ENCODE measurements at places on chromosomes 2 and 18. TPM values are rescaled to one million over a fixed set of nuclear protein-coding genes. Genes with fewer than 3 reads are reported as not detected.

DNA sequence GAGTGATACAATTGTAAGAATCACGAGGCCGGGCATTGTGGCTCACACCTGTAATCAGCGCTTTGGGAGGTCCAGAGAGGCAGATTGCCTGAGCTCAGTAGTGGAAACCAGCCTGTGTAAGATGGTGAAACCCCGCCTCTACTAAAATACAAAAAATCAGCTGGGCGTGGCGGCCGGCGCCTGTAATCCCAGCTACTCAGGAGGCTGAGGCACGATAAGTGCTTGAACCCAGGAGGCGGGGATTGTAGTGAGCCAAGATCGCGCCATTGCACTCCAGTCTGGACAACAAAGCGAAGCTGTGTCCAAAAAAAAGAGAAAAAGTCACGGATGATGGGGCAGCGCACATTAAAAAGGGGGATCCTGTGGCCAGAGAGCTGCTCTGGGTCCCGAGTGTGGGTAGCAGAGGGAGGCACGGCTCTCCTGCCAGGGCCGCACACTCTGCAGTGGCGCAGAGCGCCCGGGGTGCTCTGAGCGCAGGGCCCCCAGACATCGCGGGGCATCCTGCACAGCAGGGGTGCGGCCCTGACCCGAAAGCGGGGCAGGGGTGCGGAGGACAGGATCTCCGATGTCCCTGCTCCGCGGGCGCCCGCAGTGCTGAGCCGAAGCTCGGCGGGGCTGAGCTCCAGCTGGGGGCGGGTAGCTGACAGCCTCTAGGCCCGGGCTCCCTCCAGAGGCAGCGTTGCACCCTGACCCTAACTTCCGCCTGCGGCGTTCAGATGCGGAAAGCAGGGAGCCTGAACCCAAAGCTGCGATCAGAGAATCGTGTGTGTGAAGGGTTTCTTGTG, 30.4 kb upstream of the RAB6D start:
- DNase-seq = no peak

DNA sequence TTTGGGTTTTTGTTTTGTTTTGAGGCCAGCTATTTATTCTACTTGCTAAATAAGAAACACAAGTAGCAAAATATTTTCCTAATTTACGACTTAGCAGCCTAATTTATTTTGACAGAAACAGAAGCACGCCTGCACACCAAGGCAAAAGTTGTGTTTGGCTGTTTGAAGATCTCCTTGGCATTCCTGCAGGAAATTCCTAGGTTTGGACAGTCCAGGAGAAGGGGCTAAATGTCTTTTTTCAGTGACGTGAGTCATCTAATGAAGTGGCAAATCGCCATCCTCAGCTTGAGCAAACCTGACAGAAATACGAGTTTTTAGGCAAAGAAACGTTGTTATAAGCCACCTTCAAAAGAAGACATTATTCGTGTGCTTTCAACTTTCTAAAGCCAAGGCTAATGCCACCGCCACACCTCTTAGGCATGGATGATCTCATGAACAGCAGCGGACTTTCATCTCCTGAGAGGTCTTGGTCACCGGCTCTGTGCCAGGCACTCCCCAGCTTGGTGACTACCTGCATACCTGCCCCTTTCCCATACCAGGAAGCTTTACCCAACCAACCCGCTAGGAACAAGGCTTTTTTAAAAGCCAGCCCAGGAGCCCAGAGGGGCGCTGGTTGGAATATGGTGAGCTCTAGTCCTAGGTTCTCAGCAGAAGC, 30.9 kb downstream of the STK39 start:
- no peak for DNase-seq

GRCh38 chr2:1209761-1210160, 203.5 kb upstream of the TPO start:
- no peak for DNase-seq

- DNase-seq = no peak
These were observed 26.7 kb downstream of the UPP2 start for GRCh38 chr2:158128168-158128973.

GRCh38 chr2:153222231-153223165, 256.1 kb downstream of the RPRM start:
- DNase-seq = no peak

DNA sequence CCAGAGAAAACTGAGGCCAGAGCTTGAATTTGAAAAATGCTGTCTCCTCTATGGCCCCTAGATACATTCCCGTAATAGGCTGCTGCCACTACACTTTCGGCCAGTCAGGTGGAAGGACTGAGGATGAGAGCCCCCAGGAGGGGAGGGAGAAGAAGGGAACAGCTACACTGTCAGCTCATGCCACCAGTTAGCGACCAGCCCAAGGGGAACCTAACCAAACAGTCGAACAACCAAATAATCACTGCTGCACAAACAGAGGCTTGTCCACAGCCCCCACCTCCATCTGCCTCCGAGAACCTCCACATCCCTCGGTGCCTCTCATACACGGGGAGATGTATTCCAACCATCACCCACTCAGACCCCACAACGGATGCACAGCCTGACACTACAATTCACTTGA, 7.3 kb downstream of the ZNF516 start:
- DNase-seq = no peak

DNA sequence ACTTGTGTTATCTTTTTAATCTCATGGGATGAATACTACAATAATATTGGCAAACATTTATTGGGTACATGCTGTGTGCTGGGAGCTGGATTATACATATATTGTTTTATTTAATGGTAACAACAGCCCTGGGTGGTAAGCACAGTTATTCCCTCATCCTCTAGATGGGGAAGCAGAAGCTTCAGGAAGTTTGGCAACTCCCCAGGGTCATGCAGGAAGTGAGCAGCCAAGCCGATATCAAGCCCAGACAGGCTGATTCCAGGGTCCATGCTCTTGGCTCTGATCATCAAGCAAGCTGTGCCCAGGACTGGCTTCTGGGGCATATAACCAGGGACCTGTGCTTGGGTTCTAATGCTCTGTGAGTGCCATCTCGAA, 155.8 kb downstream of the ZNF516 start:
- no peak for DNase-seq

DNA sequence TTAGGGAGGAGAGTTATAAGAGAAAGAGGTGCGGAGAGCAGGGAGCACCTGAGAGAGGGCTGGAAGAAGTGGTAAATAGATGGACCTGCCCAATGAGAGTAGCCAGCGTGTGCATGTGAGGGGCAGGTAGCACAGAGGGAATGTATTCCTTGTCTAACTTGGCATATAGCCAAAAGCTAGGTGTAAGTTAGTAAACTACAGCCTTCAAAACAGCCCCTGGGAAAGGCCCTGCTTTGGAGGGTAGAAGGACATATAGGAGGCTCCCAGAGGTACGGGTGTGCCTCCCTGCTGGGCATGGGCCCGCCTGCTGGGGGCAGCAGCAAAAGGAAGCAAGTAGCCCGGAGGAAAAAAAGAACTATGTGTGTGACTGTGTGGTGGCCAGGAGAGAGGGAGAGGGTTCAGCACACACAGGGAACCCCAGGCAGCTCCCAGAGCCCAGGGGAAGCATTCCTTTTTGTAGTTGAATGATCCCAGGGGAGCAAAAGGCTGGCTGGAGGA, 48.0 kb downstream of the TCF7L1 start:
- DNase-seq = no peak

- DNase-seq = no peak
These were observed 124.1 kb downstream of the MMADHC start for GRCh38 chr2:149463328-149464002.

GRCh38 chr2:169761970-169762292, 28.3 kb downstream of the KLHL23 start:
- no peak for DNase-seq

- no peak for DNase-seq
These were observed 121.7 kb upstream of the GLI2 start for GRCh38 chr2:120613742-120614571.

GRCh38 chr2:113698892-113699447, 57.5 kb downstream of the SLC35F5 start:
- DNase-seq = no peak

DNA sequence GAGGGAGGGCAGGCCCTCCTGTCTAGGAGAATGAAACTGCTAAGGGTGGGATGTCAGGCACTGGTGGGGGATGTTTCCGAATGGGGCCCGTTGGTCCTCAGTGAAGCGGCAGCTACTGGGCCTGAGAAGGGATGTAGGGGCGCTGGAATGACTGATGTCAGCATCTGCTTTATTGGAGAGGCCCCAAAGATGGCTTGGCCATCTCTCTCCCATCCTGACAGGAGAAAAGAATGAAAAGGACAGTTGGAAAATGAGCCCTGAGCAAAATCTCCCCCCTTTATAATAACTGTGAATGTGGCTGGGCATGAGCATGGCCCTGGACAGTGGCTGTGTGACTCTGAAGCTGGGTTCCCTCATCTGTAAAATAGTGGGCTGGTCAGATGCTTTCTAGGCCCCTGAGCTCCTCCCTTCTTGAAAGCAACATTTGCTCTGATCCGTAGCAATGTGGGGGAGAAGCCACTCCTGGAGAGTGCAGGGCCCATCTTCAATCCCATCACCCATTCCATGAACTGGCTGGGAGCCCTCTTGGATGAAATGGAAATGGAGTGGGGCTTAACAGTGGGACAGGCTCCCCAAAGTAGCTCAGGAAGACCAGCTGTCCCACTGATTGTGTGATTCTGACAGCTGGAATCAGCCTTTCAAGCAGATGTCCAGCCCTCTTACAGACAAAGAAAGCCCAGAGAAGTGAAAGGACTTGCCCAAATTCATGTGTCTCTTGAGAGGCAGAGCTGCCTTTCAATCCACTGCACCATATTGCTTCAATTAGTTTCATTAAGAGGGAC, 232.7 kb upstream of the SMAD2 start:
- DNase-seq = no peak

DNA sequence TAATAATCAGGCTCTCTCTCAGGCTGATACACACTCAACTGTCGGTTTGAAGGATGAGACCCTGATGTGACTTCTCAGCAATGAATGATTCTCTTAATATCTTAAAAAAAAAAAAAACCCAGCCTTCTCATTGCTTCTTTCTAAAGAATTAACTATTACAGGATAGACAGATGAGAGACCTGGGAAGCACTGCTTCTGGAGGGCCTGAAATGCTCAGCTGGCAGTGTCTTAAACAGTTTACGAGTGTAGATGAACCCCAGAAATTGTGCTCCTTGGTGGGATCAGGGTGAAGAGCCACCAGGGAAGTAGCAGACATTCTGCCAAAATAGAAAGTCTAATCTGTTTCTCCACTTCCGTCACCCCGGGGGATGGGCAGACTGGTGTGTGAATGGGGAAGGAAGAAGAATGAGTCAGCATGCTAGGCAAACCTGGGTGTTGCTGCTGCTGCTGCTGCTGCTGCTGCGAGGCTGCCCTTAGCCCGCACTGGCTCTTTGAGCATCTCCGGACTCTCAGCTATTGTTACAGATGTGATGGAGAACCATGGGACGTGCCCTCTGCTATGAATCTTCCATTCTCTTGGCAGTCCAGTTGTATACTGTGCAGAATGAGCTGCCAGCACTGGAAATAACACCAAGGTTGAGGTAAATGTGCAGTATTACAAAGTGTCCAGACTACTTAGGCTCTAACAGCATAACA, 158.4 kb downstream of the SETBP1 start:
- DNase-seq = peak; percentile 87

DNA sequence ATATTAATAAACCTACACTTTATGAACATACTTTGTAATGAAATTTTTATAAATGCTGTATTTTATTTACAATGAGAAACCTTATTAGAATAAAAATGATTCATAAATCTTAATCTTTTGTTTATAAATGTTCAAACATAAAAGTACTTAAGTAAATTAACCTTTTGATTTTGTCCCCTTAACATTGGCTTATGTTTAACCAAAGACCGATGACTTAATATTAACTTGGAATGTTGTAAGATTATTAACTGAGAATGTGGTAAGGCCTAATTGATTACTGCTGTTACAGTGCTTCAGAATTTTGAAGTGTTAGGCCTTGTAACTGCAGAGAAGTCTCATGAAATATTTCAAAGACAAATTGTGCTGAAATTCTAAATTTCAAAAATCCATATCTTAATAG, 5.7 kb downstream of the CPS1 start:
- no peak for DNase-seq

Gene GDF7
- 0.49 TPM for total RNA-seq

Gene LHCGR
- not detected for total RNA-seq

Gene RFX8
- not detected for total RNA-seq

Gene DUSP19
- 7.2 TPM for total RNA-seq

Gene COL3A1
- 475 TPM for total RNA-seq

Gene ATOH8
- 17.7 TPM for total RNA-seq

All from sigmoid colon (tissue), 7 donors.